Kidney glomerular epithelial cell (primary cell): ENCODE measurements at places on chromosomes 1 and 21.
A peak's percentile ranks its signal among the peaks of the same experiment; 100 is the strongest.

DNA sequence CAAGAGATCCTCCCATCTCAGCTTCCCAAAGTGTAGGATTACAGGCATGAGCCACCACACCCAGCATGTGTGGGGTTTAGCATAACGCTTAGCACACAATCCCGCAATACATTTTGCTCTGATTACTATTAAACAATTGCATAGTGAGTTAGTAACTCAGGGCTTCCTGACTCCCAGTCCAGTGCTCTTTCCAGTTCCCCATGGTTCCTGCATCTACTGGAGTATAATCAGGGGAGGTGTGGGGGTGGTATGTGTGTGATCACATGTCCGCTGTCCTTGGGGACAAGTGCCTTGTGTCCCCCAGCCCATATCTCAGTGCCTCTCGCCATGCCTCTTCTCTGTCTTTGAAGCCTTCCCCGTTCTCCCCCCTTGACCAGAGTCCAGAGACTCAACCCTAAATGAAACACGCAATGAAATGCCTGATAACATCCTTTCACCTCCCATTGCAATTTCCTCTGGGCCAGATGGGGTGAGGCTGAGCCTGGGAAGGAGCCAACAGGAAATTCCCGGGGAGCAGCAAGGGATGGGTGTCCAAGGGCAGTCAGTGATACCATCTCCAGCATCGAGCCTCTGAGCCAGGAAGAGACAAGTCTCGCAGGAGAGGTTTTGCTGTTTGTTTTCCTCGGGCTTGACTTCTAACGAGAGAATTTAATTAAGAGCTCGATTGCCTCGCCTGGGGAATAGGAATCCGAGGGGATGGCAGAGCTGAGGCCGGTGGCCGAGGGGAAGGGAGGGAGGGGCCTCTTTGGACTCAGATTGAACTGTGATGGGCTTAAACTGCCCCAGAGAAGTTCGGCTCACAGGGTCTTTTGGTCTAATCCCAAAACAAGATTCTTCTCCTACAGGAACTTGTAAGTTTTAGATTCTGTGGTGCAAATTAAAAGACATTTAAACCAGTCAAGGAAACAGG, 7.7 kb upstream of the HTR1D start:
- DNase-seq, result peak; percentile 5

- DNase-seq, result no peak
Measured at GRCh38 chr1:20511518-20512428, 3.8 kb upstream of the MUL1 start.

DNA sequence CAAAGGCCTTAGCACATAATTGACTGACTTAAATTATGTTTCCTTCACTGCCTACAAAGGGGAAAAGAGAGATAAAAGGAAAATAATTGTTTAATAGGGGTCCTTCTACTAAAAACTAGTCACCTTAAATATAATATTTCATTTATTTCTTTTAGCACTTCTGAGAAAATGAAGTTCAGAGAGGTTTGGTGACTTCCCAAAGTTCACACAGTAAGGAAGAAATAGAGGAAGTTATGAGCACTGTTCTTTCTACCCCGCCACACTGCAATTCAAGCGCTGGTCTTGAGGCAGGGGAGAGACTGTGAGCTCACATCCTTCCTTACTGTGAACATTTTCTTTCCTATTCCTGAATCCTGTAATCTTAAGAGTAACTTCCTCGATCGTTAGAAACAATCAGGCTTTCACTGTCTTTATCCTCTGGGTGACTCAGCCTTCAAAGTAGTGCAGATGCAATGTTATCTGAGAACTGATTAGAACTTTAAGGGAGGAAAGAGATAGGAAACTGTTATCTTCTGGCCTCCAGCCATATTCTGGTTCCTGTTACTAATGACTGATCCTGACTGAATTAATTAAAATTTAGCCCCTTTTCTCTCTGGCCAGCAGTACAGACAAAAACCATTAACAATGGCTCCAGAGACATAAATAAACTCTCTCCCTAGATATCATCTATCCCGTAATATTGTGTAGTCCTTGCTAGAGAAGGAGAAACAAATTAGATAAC, 6.8 kb downstream of the RGS5 start:
- peak; percentile 26 for DNase-seq

DNA sequence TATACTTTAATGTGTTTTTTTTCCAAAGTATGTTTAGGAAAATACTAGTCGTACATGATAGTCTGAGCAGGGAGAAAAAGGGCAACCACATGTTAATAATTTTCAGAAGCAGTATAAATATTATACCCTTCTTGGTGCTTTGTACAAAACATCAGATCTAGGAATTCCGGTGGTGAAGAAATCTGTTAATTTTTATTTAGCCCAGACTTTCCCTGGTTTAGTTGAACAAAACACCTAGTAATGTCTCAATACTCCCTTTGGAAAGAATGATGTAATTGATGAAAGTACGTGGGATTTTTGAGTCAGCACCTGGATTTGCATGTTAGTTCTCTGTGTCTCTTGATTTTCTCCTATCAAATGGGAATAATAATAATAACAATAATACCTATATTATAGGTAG, 38.4 kb upstream of the KCNK2 start:
- peak; percentile 93 for DNase-seq

- no peak for DNase-seq
Measured at GRCh38 chr1:182666706-182667105, 17.7 kb downstream of the RGS8 start.

DNA sequence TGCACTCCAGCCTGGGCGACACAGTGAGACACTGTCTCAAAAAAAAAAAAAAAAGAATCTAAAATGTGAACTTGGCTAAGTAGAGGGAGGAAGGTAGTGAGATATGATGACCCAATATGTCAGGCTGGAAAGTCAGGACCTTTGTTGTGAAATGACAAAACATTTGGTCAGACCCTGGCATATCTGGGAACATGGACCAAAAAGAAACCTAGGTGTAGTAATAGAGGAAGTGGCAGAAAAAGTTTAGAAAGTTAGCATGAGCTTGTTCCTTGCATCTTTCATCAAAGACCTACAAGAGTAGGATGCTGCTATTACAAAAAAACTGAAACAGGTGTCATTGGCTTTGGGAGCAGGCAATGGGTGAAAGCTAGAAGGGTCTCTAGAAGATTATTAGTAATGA, 7.3 kb upstream of the S100A3 start:
- DNase-seq, result no peak

DNA sequence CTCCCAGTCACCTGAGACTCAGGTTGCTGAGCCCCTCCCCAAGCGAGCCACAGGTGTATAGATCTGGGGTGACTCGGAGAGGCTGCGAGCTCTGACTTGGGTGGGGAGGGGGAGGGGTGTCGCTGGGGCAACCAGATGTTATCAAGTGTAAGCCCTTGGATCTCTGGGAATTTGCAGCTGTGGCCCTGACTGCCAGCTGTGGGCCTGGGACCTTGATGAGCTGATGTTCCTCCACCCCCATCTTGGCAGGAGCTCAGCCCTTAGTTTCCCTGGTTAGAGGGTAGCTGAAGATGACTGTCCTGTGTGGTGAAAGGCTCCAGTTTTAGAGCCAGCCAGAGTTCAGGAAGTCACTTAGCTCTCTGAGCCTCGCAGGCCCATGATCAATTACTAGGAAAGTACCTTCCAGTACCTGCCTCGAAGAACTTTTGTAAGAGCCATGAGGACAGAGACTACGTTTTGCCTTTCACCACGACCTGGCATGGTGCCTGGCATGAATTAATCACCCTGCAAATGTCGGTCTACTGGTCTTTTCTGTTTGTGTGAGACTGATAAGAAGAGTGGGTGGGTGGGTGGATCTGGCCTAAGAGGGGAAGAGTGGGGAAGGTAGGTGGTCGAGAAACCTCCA, 55.8 kb downstream of the YARS1 start:
- peak; percentile 86 for DNase-seq

DNA sequence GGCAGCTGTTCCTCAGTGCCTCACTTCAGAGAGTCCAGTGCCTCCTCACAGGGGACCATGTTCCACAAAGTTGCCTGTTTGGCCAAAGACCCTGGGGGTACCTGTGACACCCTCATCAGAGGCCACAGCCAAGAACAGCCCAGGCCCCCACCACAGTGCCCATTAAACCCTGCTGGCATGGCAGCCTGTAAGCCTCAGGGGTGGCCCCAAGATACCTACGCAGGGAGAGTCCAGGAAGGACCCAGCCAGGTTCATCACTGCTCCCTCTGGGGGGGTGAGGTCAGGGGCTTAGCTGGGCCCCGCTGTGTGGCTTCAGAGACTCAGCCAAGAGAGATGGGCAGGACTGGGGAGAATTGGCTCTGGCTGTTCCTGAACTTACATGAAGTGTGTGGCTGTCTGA, 19.1 kb upstream of the PRDM16 start:
- no peak for DNase-seq

DNA sequence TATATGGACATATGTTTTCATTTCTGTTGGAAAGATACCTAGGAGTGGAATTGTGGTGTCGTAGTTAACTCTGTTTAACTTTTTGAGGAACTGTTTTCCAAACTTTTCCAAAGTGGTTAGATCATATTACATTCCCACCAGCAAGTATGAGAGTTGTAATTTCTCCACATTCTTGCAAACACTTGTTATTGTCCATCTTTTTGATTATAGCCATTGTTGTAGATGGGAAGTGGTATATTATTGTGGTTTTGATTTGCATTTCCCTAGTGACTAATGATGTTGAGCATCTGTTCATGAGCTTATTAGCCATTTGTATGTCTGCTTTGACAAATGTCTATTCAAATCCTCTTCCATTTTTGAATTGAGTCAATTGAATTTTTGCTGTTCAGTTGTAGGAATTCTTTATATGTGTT, 19.8 kb downstream of the CAMTA1 start:
- no peak for DNase-seq
